ENCODE measurements at places on chromosomes 11 and 22. TPM values are rescaled to one million over a fixed set of nuclear protein-coding genes. Genes with fewer than 3 reads are reported as not detected.
A peak's percentile ranks its signal among the peaks of the same experiment; 100 is the strongest.

Gene CRYBB3
- 0.19 TPM for total RNA-seq

Gene METTL15
- total RNA-seq, result 27.9 TPM

GRCh38 chr11:65355013-65355775, 643 bp downstream of the TIGD3 start:
- peak; percentile 73 for DNase-seq

DNA sequence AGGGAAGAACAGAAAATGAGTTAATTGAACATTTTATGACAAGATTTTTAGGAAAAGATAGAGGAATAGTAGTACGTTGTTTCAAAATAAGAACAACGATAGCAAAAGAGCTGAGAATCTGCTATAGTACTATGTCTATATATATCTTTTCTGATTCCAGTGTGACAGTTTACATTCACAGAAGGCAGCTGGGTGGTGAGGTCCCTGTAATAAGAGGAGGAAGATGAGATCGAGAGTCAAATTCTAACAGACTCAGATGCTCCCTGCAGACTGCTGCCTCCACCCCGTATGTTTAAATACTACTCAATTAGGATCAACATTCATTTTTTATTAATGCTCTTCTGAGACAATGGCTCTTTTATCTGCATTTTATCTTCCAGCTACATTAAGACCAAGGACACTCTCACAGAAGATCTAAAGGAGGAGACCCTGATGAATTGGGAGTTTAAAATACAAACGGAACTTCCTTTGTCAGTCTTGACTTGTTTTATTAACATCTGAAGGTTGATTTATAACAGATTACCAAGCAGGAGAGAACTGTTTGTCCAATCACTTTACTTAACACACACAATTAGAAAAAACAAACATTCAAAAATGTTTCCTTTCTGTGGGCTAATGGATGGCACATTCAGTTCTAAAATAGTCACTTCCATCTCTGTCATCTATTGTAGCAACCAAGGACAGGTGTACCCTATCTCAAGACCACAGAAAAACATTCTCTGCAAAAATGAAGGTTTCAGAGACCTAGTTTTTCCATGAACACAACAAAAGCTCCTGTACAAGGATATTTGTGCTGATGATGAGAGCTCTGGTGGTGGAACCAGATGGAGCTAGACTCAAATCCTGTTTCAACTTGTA, 240.2 kb downstream of the CADM1 start:
- no peak for DNase-seq

DNA sequence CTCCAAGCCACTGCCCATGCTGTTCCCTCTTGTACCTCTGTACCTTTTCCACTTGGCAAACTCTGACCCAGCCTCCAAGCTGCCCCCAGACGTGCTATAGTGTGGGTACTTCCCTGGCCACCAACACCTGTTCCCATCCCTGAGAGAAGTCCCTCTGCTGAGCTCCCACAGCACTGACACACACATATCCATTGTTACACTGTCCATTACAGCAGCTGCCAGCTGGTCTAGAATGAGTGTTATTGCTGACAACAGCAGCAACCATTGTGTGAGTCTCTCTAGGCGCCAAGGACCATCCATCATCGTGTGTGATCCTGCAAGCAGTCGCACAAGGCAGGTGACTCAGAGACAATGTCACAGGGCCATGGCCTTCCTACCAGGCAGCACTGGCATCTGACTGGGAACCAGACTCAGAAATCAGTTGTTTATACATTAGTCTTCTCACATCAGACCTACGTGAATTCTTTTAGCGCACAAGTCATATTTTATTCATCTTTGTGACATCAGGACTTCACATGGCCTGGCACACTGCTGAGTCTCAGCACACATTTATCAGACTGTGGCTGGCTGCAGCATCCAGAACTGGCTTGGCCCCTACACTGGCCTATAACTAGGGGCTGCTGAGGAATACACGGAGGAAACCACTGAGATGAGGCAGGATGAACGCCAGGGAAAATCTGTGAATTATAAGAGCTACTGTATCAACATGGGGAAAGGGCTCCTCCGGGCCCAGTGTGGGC, 56.4 kb downstream of the SGSM3 start:
- DNase-seq, result no peak
